Left kidney (tissue), 8 donors: ENCODE measurements at places on chromosomes 11 and 22. TPM values are rescaled to one million over a fixed set of nuclear protein-coding genes. Genes with fewer than 3 reads are reported as not detected.

GRCh38 chr22:28053896-28054818, 135.1 kb upstream of the PITPNB start:
- no peak for DNase-seq

DMC1 gene
- 8.1 TPM for polyA plus RNA-seq

PDE2A gene
- 13.6 TPM for polyA plus RNA-seq

DNA sequence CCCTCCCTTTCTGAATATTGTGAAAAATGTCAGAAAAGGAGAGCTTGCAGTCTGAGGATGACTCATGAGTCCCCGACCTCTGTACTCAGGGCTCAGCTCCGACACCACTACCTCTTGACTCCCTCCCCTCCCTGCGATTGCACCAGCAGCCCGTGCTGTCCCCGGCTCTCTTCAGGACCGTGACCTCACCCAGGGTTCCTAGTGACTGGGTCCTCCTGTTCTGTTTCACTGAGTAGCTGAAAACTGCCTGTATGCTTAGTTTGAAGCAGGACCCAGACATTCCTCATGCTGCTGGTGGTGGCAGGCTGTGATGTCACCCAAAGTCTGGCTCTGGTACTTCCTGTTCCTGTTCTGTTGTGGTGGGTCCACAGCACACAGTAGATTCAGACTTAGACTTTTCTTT, 11.7 kb downstream of the PHRF1 start:
- no peak for DNase-seq

- peak; percentile 88 for DNase-seq
Measured at GRCh38 chr22:46071451-46072109, 78.7 kb upstream of the PPARA start.

GRCh38 chr22:36858966-36859365, 1.8 kb upstream of the NCF4 start:
- no peak for DNase-seq

APOBEC3F gene
- polyA plus RNA-seq = 8.5 TPM

DNA sequence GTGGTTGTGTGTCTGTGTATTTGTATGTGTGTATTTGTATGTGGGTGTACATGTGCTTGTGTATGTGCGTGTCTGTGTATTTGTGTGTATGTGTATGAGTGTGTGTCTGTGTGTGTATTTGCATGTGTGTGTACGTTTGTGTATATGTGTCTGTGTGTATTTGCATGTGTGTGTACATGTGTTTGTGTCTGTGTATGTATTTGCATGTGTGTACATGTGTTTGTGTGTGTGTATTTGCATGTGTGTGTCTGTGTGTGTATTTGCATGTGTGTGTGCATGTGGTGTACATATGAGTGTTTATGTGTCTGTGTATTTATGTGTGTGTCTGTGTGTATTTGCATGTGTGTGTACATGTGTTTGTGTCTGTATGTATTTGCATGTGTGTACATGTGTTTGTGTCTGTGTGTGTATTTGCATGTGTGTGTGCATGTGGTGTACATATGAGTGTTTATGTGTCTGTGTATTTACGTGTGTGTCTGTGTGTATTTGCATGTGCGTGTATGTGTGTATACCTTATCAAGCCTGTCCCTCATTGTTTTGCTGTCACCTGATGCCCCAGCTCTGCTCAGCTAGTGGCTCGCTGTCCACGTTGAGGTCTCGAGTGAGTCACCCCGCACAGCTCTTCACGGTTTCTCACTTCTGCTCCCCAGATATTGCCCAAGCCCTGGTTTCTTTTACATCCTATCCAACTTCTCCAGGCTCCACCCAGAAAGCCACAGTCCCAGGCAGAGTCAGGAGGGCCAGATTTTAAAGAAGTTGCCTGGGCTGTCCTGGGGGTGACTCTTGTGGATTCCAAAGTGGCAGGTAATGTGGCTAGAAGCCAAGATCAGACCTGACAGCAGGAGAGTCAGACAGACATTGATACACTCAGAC, 15.2 kb downstream of the MB start:
- no peak for DNase-seq

DNA sequence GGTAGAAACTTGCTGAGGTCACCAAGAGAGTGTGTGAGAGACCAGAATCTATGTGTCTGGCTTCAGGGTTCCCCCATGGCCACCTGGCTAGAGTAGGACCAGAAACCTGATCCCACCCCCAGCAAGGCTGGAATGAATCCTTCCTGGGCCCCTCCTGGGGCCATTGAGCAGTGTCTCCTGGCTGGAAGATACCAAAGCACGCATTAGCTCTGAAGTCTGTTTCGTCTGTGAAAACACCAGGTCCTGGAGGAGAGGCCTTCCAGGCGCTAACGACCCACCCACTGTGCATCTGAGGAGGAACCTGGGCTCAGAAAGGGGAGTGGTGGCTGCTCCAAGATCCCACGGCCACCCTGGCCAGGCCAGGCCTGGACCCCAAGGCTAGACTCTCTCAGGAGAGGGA, 15.5 kb upstream of the TSKU start:
- DNase-seq = no peak

OR8G5 gene
- not detected for polyA plus RNA-seq

DNA sequence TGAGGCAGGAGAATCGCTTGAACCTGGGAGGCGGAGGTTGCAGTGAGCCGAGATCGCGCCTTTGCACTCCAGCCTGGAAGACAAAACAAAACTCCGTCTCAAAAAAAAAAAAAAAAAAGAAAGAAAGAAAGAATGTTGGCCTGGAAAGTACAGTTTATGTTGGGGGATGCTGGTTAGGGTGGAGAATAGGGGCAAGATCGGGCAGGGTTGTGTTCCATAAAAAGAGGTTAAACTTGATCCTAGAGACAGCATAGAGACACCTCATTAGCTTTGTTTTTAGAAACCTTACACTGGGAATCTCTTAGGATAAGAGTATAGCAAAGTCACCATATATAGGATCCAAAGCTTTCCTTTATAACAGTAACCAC, 1.9 kb upstream of the FTH1 start:
- DNase-seq = no peak

PGR gene
- 0.03 TPM for polyA plus RNA-seq

DNA sequence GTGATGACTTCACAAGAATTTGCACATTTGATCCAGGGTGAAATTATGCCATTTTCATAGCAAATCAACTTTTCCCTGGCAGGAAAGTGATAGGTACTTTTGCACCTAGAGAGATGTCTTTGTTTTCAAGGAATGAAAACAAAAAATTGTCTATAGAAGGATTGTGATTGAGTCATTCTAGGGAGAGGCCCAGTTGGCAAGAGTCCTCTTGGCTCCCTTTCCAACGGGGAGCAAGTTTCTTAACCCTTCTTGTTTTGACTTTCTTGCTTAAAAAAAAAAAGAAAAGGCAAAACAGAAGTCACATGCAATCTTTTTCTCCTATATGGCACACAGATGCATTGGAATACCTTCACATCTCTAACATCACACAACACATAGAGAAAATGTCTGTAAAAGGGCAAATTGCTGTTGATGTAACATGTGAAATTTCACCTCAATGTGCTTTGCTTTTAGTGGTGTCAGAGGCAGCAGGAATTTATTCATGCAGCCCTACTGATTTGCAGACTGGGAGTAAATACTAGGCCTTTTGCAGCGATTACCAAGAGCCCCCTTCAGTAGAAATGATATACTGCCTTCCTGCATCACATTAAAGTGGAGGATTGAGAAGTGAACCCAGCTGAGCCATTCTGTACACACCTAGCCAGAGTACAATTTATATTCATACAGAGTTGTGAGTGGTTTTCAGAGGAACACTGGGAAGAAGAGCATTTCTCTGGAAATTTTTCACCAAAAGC, 290.7 kb upstream of the MPPED2 start:
- DNase-seq = no peak

DNA sequence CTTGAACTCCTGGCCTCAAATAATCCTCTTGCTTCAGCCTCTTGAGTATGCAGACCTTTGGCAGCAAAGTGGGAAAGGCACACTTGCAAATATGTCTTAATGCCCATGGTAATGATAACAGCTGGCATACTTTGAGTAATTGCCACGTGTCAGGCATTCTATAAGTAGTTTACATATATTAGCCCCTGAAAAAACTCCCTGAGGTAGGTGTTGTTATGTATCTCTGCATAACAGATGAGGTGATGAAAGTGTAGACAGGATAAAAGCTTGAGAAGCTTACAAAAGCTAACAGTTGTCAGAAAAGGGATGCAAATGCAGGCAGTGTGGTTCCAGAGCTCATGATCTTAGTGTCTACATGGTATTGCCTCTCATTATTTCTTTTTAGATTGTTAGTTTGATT, 291.1 kb upstream of the C11orf87 start:
- no peak for DNase-seq

DNA sequence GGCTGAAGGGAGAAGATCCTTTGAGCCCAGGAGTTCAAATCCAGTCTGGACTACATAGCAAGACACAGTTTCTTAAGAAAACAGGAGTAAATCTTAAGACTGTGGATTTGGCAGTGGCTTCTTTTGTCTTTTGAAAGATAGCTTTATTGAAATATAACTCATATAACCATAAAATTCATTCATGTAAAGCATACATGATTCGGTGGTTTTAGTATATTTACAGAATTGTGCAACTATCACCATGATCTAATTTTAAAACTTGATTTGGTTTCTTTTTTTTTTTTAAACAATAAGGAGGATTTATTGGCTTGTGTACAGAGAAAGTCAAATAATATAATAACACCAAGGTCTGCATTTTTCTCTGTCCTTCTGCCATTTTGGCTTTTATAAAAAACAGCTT, 23.1 kb upstream of the PSMA1 start:
- no peak for DNase-seq

DNA sequence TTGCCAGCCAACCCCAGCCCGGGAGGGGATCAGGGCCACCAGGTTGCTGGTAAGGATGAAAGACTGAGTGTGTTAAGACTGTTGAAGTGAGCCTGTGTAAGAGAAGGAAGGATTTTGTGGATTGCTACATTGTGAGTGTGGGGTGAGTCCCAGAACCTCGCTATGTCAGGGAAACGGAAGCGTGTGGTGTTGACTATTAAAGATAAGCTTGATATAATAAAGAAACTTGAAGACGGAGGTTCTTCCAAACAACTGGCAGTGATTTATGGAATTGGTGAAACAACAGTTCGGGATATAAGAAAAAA, 627 bp downstream of the JRKL start:
- peak; percentile 38 for DNase-seq

CBX6 gene
- polyA plus RNA-seq = 35.9 TPM

CSF2RB gene
- 1.9 TPM for polyA plus RNA-seq

DNA sequence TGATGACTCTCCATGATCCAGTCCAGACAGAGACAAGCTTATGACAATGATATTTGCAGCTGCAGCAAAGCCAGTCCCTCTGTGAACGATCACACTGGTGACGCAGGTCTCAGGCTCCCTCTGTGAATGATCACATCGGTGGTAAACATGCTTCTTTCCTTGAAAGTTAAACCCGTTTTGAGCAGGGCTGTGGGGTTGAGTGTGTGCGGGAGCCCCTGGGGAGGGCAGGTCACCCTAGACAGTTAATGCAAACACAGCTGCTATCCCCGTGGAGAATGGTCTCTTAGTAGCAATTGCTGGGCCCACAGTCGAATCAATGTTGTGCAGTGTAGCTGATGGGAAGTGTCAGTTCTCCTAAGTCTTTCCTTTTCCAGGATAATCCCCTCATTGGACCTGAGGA, 71.0 kb upstream of the KIRREL3 start:
- no peak for DNase-seq

GRCh38 chr22:17164392-17165024, 5.4 kb upstream of the HDHD5 start:
- no peak for DNase-seq

DNA sequence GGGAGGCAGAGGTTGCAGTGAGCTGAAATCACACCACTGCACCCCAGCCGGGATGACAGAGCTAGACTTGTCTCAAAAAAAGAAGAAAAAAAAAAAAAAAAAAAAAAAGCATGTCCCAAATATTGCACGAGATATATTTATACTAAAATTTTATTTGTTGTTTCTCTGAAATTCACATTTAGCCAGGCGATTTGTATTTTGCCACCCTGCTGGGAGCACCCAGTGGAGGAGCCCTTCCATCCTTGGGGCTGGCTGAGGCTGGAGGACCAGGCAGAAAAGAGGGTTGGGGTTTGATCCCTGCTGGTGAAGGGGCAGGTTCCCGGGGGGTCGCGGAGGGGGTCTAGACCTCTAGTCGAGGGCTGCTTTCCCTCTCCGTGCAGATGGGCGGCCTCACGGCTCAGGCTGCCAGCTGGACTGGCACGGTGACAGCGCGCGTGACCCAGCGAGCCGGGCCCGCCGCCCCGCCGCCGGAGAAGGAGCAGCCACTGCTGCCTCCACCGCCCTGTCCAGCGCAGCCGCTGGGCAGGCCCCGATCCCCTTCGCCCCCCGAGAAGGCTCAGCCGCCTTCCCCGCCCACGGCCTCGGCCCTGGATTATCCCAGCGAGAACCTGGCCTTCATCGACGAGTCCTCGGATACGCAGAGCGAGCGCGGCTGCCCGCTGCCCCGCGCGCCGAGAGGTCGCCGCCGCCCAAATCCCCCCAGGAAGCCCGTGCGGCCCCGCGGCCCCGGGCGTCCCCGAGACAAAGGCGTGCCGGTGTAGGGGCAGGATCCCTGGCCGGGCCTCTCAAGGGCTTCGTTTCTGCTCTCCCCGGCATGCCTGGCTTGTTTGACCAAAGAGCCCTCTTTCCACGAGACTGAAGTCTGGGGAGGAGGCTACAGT, 952 bp upstream of the CATSPERZ start:
- DNase-seq = no peak

DNA sequence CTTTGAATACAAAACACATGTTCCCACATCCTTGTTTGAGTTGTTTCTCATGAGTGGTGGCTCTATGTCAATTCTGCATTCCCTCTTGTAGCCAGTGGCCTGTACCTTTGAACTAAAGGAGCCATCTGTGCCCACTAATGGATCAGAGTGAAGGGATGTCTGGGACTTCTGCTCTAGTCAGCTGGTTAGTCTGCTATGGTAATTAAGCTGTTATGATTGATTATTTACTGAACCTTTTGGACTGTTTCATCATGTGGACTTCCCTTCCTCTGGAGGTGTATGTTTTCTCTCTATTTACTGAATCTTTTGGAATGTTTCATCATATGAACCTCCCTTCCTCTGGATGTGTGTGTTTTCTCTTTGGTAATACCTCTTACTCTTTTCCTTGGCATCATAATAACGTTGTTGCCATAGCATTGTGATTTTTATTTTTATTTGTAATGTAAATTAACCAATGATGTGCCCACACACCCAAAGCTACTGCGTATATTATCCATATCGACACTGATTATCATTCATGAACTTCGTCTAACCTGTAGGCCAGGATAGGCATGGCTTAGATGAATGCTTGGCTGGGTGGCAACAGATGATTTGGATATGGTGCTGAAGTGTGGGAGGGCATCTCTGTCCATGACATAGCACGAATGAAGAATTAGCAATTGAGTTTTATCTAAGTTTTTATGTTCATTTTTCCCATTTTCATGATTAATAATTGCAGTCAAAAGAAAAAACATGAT, 112.3 kb upstream of the SORL1-AS1 start:
- DNase-seq = no peak
